ENCODE measurements at places on chromosomes 3 and 15.
A peak's percentile ranks its signal among the peaks of the same experiment; 100 is the strongest.

GRCh38 chr15:52295421-52296001 lies at the start of gene MYO5C:
Gene MYO5C, minus strand, starts transcription at chr15:52295804. Its CDS starts 168 bp downstream, at chr15:52295636.
- DNase-seq = peak; percentile 59

- DNase-seq = no peak
These were observed 46.4 kb downstream of the EHHADH start for GRCh38 chr3:185207481-185207880.

GRCh38 chr3:46927718-46928073 lies 48.8 kb downstream of the CCDC12 start:
- DNase-seq = no peak

- no peak for DNase-seq
These were observed 159.8 kb upstream of the TSC22D2 start for GRCh38 chr3:150248116-150248887.

DNA sequence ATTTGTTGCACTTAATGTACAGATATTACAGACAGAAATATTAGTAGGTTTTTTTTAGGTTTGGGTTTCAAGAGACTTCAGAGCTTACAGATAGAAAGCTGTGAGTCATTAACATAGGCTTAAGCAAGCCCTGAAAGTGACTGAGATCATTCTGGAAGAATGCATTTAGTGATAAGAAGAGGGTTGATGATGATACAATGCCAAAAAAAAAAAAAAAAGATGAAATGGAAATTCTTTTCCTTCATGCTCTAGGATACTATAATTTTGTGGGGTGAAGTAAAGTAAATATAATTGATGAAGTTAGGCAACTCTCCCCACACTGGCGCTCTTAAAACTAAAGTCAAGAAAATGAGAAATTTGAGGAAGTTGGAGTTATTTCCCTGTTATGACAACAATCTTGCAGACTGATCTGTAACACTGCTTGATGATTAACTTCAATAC lies 169.4 kb upstream of the ZNF385D start:
- DNase-seq = no peak

- no peak for DNase-seq
These were observed 97.1 kb upstream of the NR2E3 start for GRCh38 chr15:71713191-71713809.

DNA sequence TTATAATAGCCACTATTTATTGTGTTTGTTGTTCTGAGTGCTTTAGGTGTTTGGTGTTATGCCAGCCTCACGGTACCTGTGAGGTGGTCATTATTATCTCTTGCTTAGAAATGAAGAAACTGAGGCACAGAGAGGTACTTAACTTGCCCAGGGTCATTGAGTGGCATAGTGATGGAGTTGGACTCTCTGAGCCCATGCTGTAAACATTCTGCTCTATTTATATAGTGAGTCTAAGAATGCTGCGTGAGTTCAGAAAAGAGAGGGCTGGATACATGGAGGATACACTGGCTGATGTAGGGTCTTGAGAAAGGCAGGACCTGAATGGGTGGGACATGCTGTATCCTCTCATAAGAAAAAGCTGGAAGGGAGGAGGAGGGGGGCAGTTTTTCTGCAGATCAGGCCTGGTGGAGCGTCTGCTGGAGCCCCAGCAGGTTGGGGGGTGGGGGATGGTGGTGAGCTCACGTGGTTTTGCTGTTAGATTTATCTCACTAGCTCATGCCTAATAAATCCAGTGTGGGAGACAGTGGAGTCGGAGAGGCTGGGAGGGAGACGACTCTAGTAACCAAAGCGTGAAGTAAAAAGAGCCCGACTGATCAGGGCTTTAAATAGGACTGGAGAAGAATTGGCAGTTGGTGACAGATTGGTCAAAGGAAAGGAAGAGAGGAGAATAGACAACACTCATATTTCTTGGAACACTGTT lies 16.0 kb downstream of the MED12L start:
- DNase-seq = no peak

GRCh38 chr3:178522200-178523052 lies 13.8 kb upstream of the KCNMB2 start:
- DNase-seq = no peak

- DNase-seq = no peak
These were observed 11.8 kb downstream of the CAPN3 start for GRCh38 chr15:42371096-42371495.

GRCh38 chr15:91921188-91921842 lies 67.8 kb downstream of the SLCO3A1 start:
- no peak for DNase-seq

DNA sequence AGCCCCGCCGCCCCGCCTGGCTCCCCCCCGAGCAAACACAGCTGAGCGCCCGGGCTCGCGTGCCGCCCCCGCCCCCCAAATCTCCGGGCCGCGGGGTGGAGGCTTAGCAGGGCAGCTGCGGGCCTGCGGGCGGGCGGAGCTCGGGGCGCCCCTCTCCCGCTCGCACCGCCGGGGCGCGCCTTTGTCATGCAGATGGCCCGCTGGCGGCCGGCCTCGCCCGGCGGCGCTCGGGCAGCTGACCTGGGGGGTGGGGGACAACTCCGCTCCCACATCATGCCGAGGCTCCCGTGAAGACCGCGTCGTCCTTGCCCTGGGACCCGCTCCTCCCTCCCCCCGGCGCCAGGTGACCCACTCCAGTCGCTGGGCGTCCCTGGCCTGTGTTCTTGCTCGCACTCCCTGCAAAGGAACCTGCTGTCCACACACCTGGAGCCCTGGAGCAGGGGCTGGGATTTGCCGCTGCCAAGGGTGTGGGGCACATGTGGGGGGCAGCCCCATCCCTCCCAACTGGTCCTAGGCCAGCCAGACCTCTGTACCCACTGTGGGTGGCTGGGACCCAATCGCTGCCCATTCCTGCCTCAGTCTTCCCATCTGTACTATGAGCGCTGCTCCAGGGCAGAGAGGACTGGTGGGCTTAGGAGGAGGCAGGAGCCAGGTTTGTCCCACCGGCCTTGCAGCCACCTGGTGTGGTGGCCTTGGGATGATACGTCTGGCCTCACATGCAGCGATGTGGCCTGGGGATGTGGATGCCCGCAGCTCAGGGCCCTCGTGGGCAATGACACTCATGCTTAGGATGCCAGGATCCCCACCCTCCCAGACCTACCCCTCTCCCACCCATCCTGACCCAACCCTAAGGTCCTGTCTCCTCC lies 33.5 kb downstream of the DNAJB8 start:
- DNase-seq = peak; percentile 66

- DNase-seq = no peak
These were observed 68.8 kb upstream of the SOX14 start for GRCh38 chr3:137695351-137695750.

Measured in D341Med (cell line).